IMR-90 (cell line): ENCODE measurements at places on chromosomes 13 and 19. TPM values are rescaled to one million over a fixed set of nuclear protein-coding genes. Genes with fewer than 3 reads are reported as not detected.

DNA sequence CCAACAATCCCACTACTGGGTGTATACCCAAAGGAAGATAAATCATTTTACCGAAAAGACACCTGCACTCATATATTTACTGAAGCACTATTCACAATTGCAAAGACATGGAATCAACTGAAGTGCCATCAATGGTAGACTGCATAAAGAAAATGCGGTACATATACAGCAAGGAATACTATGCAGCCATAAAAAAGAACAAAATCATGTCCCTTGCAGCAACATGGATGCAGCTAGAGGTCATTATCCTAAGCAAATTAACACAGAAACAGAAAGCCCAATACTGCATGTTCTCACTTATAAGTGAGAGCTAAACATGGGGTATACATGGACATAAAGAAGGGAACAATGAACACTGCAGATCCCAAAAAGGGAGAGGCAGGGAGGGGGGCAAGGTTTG, 2.7 kb upstream of the ZNF507 start:
- H3K27ac ChIP-seq = no peak overlapping the region
- DNase-seq = no peak
- H3K4me1 ChIP-seq = no peaks in the 10 kb centered on the region
- no peaks in the 10 kb centered on the region for H3K36me3 ChIP-seq
- H3K27me3 ChIP-seq = no peaks in the 10 kb centered on the region
- H3K4me3 ChIP-seq = no peak overlapping the region

GRCh38 chr19:51466723-51467122, 8.5 kb upstream of the SIGLEC8 start:
- no peak for DNase-seq
- H3K27ac ChIP-seq = no peak overlapping the region
- H3K27me3 ChIP-seq = no peaks in the 10 kb centered on the region
- no peaks in the 10 kb centered on the region for H3K36me3 ChIP-seq
- no peak overlapping the region for H3K4me3 ChIP-seq

DNA sequence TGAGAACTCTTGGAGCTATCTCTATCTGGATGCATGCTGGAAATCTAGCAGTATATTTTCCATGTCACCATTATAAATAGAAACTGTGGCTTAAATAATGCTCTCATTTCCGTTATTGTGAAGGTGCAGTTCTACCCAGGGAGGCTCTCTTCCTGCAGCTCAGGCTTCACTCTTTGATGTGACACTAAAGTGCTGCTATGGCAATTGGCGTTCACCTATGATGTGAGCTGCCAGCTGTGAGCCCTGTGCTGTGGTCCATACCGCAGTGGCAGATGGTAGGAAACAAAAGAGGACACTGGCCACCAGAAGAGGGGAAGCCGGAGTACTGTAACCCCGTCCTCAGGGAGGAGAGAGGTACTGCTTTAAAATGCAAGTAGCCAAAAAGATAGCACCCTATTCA, 40.6 kb upstream of the ZNF681 start:
- DNase-seq = no peak
- H3K4me1 ChIP-seq = no peaks in the 10 kb centered on the region
- H3K27ac ChIP-seq = no peak overlapping the region
- H3K36me3 ChIP-seq = no peaks in the 10 kb centered on the region

GRCh38 chr19:3368441-3368795, 2.0 kb downstream of the NFIC start:
- H3K27ac ChIP-seq = peak overlapping the region; percentile 97
- peak overlapping the region; percentile 89 for H3K4me3 ChIP-seq
- peaks cover 3% of the 10 kb centered on the region for H3K36me3 ChIP-seq

GRCh38 chr13:27919659-27919933, 204 bp upstream of the PDX1 start:
- peaks cover 3% of the 10 kb centered on the region; the same call in 1 of the 2 replicates for H3K4me1 ChIP-seq
- no peak for DNase-seq
- peaks cover 88% of the 10 kb centered on the region for H3K27me3 ChIP-seq
- H3K4me3 ChIP-seq = no peak overlapping the region
- H3K36me3 ChIP-seq = no peaks in the 10 kb centered on the region

- no peaks in the 10 kb centered on the region for H3K36me3 ChIP-seq
- DNase-seq = no peak
- H3K27ac ChIP-seq = no peak overlapping the region
- H3K27me3 ChIP-seq = no peaks in the 10 kb centered on the region
- H3K4me1 ChIP-seq = peaks cover 3% of the 10 kb centered on the region
Measured at GRCh38 chr13:32316501-32316900, 1.2 kb downstream of the BRCA2 start.

DNA sequence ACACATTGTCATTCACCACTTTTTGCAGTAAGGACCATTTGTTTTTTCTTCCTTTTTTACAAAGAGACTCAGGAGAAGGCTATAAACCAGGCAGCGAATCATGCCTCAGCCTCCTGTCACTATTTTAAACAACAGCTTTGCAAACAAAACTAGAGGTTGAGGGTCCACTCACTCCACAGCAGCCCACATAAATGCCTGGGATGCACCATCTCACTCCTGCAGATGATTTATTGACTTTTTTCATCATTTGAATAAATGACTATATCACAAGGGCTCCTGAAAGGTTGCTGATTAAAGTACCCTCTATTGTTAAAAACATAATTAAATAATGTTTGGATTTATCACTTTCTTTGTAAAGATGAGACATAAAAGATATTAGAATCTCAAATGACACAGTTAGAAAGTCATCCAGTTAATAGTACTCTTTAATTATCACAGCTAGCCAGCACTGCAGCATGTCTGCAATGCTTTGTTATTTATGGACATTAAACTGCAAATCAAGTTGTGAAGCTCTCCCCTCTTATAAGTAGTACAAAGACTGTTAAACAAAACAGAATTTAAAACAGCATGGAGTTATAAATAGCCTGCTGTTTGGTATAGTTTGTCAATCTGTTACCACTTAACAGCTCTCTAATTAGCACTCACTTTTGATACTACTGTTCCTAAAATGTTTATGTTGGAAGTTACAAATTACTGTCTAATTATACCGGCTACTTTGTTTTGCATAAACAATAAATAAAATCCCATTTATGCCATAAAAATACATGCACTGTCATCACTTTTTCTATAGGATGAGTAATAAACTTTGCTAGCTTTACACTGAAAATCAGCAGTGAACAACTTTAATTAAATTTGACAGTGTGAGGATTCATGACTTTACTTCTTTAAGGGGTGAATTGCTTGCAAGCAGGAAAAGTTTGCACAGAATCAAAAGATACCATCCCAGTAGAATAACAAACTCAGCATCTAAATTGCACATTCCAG, 853.2 kb downstream of the UQCRFS1 start:
- no peak for DNase-seq
- no peaks in the 10 kb centered on the region for H3K36me3 ChIP-seq
- no peak overlapping the region for H3K27ac ChIP-seq
- no peaks in the 10 kb centered on the region for H3K4me1 ChIP-seq

GRCh38 chr19:18408053-18408476, 10.6 kb upstream of the LRRC25 start:
- no peaks in the 10 kb centered on the region for H3K36me3 ChIP-seq
- H3K27me3 ChIP-seq = no peaks in the 10 kb centered on the region
- H3K4me1 ChIP-seq = no peaks in the 10 kb centered on the region
- H3K27ac ChIP-seq = no peak overlapping the region

GRCh38 chr19:45767881-45768654, 984 bp downstream of the SIX5 start:
- peaks cover 22% of the 10 kb centered on the region for H3K4me1 ChIP-seq
- H3K36me3 ChIP-seq = peaks cover 8% of the 10 kb centered on the region; the same call in 1 of the 2 replicates
- peak overlapping the region; percentile 98 for H3K27ac ChIP-seq

DNA sequence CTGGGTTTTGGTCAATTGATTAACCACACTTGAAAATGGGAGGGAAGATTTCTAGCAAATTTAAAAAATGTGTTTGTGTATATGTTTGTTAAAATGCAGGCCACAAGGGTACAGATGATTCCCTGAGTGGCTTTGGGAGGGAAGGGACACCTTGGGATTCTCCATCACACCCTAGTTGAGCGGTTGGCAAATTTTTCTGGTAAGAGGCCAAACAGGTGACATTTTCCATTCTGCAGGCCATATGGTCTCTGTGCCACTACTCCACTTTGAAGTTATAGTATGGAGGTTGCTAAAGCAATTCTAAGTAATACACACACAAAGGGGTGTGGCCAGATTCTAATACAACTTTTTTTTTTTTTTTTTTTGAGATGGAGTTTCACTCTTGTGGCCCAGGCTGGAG, 12.9 kb upstream of the MED26 start:
- no peak for DNase-seq
- H3K27ac ChIP-seq = no peak overlapping the region
- peaks cover 49% of the 10 kb centered on the region for H3K36me3 ChIP-seq
- H3K27me3 ChIP-seq = no peaks in the 10 kb centered on the region
- H3K4me3 ChIP-seq = no peak overlapping the region
- no peaks in the 10 kb centered on the region for H3K4me1 ChIP-seq

DNA sequence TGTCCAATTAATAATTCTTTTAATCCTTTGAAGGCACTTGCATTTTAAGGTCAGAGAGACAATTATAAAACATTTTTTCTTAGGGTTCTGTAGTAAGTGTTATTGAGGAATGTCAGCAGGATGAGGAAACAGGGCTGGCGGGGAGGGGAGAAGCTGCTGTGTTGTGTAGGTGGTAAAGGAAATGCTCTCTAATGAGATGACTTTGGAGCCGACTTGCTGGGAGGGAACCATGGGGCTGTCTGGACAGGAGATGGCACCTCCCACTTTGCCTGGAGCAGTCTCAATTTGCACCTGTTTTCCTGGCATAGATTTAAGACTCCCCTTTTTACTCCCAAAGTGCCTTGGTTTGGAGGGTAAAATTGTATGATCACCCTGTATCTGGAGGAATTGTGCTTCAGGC, 230.4 kb downstream of the ATP8A2 start:
- H3K4me1 ChIP-seq = no peaks in the 10 kb centered on the region
- no peak for DNase-seq
- H3K36me3 ChIP-seq = no peaks in the 10 kb centered on the region
- no peak overlapping the region for H3K27ac ChIP-seq

The POLR1G gene
- polyA plus RNA-seq = 8.0 and 8.8 TPM in 2 replicates

The CYP2F1 gene
- not detected in 2 replicates for polyA plus RNA-seq

The CD209 gene
- polyA plus RNA-seq = not detected in 2 replicates

The IL4I1 gene
- polyA plus RNA-seq = 0.27 and 0.31 TPM in 2 replicates
